ENCODE measurements at places on chromosomes 5 and 9.

- no peak for DNase-seq
Measured at GRCh38 chr9:6681957-6682501, 36.5 kb upstream of the GLDC start.

- DNase-seq, result no peak
Measured at GRCh38 chr9:83536332-83536731, 1.9 kb downstream of the FRMD3 start.

GRCh38 chr9:109805050-109805449 lies 25.1 kb downstream of the PALM2AKAP2 start:
- no peak for DNase-seq

DNA sequence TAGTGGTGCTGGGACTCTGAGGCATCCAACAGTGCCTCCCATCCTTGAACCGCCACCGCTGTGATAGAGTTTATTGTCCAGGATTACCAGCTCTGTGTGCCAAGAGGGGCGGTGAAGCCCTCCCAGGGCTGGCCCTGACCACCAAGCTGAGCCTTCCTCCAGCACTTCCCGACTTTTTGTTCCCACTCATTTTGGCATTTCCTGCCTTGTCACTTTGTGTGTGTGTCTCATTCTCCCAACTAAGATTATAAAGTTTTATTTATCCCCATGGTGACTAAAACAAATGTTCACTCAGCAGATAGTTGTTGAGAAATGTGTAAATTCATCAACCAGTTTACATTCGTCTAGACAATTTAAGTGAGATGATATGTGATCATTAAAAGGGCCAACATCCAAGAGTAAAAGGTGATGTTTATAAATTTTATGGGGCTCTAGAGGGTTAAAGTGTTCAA lies 2.5 kb downstream of the F2R start:
- DNase-seq, result no peak
